ENCODE measurements at places on chromosomes 6 and 20. TPM values are rescaled to one million over a fixed set of nuclear protein-coding genes. Genes with fewer than 3 reads are reported as not detected.

The FRK gene
- total RNA-seq: 11.5 TPM

GRCh38 chr20:33061658-33062028 is 7.9 kb downstream of the BPIFB3 start:
- DNase-seq: no peak

DNA sequence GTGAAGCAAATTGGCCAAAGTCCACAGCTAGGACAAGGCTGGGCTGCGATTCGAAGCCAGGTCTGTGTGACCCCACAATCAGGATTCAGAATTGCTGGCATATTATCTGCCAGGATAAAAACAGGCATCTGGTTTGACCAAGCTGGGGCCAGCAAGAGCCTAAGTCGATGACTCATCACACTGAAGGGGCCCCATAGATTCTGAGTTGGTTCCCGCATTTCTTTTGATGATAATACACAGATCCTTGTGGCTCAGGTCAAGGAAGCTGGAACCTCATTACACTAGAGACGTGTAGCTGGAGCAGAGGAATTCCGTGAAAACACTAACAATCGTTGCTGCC is 6.5 kb downstream of the KCNB1 start:
- no peak for DNase-seq

DNA sequence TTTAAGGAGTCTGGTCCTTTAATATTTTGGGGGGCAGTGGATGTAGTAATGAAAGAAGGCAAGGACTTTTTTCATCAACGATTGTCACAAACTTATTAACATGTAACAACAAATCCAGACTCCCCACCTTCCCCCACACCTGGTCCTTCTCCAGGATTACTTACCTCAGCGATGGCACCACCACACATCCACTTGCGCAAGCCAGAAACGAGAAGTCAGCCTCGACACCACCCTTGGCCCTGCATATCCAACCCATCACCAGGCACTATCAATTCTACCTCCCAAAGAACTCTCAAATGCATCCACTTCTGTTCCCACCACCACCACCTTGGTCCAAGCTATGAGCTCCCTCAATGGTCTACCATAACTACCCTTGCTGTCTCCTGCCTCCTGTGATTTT is 6.6 kb downstream of the EZR start:
- DNase-seq: no peak

GRCh38 chr20:35333606-35334005 is 41.4 kb upstream of the FAM83C start:
- DNase-seq: no peak

DNA sequence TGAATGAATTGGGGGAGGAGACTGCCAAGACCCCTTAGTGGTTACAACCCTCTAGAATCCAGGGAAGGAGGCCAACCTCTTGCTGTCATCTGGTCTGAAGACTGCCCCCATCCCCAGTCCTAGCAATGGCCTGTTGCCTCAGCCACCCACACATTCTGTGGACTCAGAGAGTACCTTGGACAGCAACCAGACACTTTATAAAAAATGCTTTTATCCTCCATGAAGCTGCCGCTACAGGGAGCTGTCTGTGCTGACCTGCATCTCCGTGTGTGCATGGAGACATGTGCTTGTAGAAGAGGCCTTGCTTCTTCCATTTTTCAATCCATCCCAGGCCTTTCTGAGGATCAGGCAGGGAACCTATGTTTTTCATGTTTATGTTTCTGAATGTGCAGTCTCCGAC is 15.2 kb downstream of the CDH22 start:
- no peak for DNase-seq

The PROKR2 gene
- not detected for total RNA-seq

- DNase-seq: no peak
Observed at GRCh38 chr20:37977786-37978185, 55.5 kb downstream of the TTI1 start.

GRCh38 chr20:57964011-57964862 is 254.4 kb upstream of the PMEPA1 start:
- no peak for DNase-seq

- DNase-seq: no peak
Observed at GRCh38 chr20:38196076-38196475, 31.0 kb upstream of the TGM2 start.

The CCN6 gene
- not detected for total RNA-seq

GRCh38 chr6:22068561-22069305 is 228.1 kb downstream of the PRL start:
- no peak for DNase-seq

DNA sequence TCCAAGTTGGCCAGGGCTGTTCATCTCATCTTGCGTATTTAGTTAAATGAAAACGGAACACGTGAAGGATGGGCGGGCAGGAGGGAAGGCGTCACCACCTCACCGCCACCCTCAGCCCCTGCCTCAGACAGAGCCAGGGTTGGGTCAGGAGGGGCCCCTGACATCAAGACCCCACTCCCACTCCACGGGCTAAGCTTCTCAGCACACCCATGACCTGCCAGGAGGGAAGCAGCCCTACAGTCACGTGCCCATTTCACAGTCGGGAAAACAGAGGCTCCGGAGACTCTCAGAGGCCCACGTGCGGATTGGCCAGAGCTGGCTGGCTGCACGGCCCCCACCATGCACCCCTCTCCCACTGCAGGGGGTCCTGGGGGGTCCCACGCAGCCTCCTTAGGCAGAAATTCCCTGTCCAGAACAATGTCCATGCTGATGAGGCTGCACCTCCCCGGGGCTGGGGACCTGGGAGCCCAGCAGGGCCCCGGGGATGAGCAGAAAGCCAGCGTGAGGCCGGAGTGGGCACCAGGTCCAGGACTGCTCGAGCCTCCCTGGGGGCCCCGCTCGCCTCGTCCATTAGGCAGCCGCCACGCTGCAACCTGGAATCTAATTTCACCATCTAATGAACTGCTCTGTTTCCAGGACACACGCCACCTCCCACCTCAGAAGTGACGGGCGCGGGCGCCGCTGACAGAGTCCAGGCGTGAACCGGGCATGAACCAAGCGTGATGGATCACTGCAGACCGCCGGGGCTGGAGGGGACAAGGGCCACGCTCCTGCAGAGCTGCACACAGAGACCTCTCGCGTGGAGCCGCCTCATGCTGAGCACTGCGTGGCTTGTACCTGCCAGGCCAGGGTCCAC is 15.8 kb downstream of the KCNQ2 start:
- DNase-seq: no peak

The SIGLEC1 gene
- 9.5 TPM for total RNA-seq

DNA sequence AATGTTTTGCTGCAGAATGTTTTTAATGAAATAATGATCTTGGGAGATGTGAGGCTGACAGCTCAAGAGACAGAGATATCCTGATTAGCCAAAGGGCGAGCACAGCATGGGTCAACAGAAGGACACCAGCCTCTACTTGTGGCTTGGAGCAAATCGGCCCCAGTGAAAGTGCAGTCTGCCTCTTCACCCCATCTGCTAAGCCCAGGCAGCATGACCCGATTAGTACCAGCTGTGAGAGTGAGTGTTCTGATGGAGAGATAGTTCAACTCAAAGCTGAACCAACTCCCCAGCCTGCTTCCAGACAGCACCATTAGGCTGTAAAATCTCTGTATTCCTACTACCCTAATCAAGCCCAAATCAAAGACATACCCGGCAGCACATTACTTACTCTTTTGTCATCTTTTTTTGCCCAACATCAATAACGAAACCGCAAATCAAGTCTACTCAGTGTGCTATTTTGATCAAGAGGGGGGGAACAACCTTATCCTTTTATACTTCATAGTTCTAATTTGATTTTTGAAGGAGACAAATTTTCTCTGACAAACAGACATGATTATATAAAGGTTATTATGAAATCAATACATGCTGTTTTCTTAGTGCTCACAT is 514.1 kb upstream of the NRSN1 start:
- no peak for DNase-seq

DNA sequence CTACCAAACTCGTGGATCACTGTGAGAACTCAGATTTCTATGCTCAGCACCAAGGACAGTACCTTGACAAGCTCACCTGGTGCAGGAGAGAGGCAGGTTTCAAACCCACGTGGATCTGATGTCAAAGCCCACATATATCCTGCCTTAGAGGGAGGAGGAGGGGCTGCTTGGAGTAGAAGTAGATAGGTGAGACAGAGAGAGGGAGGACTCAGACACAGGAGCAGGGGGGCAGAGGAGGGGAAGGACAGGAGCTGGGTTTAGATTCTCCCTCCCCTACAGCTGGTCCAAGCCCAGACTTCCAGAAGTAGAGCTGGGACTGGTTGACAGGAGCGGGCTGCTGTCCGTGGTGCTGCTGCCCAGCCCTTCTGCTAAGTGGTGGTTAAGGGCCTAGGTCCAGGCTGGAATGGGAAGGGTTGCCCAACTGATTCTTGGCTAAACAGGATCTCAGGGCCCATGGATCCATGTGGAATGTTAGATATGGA is 77.5 kb downstream of the CDH22 start:
- DNase-seq: no peak

GRCh38 chr20:7358670-7359069 is 581.6 kb downstream of the HAO1 start:
- no peak for DNase-seq

The EPPIN gene
- total RNA-seq: not detected

The ARFGEF3 gene
- 40.1 TPM for total RNA-seq

DNA sequence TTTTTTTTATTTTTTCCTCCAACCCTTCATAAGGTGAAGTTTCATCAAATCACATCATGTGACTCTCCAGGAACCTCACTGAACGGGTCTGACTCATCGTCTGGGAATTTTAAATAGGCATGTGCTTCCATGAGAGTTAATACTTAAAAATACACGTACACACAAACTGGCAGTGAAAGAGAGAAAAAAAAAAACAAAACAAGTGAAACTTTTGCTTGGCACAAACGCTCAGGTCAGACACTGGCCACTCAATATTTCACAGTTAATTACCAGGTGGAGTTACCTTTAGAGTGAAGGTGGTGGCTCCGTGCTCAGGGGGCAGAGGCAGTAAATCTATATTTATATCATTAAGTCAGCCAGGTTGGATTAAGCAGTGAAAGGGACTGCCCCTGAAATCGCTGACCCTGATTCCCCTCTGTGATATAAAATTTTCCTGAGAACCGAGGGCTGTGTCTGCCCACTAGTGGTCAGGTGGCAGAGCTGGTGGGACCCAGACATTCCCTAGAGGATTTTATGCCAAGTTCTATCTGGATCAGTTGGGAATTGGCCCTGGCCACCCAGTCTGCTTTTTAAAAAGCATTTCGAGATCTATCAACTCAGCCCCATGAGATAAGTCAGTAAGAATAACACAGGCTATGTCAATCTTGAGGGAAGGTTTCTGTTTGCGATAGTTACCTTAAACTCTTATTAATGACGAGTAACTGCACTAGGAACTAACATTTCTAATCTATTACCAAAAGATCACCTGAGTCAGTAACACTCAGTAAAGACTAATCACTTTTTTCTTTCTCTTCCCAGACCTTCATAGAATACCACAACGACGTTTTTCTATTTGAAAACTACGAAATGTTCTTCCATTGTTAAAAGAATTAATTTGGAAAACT is 259.1 kb downstream of the HDGFL1 start:
- DNase-seq: peak; percentile 59

GRCh38 chr6:33962246-33963027 is 158.6 kb upstream of the MLN start:
- no peak for DNase-seq

The RIPOR2 gene
- total RNA-seq: 12.1 TPM

The DDR1 gene
- total RNA-seq: 234 TPM

The BANF2 gene
- total RNA-seq: not detected

DNA sequence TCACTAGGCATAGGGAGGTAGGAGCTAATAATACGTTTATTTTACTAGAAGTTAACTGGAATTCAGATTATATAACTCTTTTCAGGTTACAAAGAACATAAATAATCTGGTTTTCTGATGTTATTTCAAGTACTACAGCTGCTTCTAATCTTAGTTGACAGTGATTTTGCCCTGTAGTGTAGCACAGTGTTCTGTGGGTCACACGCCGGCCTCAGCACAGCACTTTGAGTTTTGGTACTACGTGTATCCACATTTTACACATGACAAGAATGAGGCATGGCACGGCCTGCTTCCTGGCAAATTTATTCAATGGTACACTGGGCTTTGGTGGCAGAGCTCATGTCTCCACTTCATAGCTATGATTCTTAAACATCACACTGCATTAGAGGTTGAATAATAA is 1.1 kb downstream of the HFE start:
- DNase-seq: no peak

DNA sequence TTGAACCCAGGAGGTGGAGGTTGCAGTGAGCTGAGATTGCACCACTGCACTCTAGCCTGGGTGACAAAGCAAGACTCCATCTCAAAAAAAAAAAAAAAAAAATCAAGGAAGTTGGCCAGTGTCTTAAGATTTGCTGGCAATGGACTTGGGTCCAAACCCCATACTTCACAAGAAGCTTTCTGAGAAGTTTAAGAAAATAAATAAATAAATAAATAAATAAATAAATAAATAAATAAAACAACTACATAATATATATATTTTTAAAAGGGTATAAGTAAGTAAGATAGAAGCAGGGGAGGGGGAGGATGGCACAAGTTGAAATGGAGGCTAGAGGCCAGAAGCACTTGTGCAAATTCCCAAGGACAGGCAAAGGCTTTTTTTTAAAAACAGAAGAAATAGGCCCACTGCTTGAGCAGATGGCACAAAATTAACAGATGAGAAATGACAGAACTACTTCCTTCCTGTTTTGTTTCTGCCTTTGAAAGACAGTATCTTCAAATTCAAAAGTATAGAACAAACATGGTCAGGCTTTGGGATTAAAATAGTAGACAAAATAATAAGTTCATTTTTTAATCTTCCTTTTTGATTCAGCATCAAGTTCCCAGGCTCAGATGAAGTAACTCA is 287.7 kb downstream of the ALDH8A1 start:
- no peak for DNase-seq

GRCh38 chr6:10759312-10759839 is 11.8 kb downstream of the TMEM14B start:
- DNase-seq: no peak

GRCh38 chr6:152573762-152574161 is 63.4 kb downstream of the SYNE1 start:
- DNase-seq: no peak

DNA sequence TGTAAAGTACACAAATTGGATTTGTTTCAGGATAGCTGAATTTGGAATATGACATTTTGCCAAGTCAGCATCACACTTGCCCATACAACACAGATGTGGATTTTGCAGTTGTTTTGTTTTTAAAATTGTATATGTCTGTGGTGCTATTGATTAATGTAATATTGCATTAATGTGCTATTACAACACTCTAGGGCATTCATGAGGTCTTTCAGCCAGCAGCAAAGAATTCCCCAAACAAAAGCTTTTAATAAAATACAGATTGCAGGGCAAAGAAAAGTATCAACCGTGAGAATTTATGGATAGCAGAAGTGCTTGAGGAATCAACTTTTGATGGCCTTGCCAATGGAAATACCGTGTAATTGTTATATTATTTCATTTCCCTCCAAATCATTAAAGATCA is 144.9 kb downstream of the AIG1 start:
- DNase-seq: no peak

GRCh38 chr6:90819483-90819882 is 232.6 kb upstream of the MAP3K7 start:
- no peak for DNase-seq

The TCF21 gene
- total RNA-seq: 8.2 TPM

DNA sequence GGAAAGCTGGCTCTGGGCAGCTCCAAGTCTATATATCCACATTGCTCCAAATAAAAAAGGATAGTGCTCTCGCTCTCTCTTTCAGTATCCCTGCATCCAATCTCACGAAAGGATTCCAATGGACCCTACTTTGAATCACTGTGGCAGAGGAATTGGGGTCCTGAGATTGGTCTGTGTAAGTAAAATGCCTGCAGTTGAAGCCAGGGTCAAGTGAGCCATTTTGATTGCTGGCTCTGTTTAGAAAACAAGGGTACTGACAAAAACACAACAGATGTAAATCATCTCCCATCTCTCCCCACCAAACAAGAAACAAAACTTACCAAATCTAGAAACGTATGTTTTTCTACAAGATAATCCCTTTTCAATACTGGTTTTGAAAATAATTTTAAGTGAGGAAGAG is 45.6 kb downstream of the RSPO3 start:
- DNase-seq: no peak

Measured in ureter (tissue), 1 donor.